ENCODE measurements at places on chromosomes 4 and X. TPM values are rescaled to one million over a fixed set of nuclear protein-coding genes. Genes with fewer than 3 reads are reported as not detected.

Gene CCKAR
- total RNA-seq, result 16.8 TPM

Gene YTHDC1
- 9.4 TPM for total RNA-seq

Gene FAM47A
- total RNA-seq, result not detected

Gene PAPSS1
- 12.6 TPM for total RNA-seq

Gene SERTM2
- total RNA-seq, result not detected

Gene CLCN5
- total RNA-seq, result 0.76 TPM

Gene SLC6A14
- total RNA-seq, result not detected

Gene ATP1B4
- not detected for total RNA-seq
